Stimulated activated CD8-positive, alpha-beta memory T cell treated with anti-CD3 and anti-CD28 coated beads, Interleukin-2, amount 100 ng/mL, for 48 hours (primary cell): ENCODE measurements at places on chromosomes 5 and 9.

GRCh38 chr9:35518981-35519679 lies 29.2 kb downstream of the RUSC2 start:
- DNase-seq = no peak

DNA sequence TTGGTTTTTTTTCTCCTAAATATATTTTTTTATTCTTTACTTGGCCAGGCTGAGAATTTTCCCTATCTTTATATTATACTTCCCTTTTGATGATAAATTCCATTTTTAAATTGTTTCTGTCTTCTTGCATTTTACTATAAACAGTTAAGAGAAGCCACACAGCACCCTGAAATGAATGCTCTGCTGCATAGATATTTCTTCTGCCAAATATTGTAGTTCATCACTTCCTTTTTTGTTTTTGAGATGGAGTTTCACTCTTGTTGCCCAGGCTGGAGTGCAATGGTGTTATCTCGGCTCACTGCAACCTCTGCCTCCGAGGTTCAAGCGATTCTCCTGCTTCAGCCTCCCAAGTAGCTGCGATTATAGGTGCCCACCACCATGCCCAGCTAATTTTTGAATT lies 8.5 kb upstream of the INIP start:
- no peak for DNase-seq

DNA sequence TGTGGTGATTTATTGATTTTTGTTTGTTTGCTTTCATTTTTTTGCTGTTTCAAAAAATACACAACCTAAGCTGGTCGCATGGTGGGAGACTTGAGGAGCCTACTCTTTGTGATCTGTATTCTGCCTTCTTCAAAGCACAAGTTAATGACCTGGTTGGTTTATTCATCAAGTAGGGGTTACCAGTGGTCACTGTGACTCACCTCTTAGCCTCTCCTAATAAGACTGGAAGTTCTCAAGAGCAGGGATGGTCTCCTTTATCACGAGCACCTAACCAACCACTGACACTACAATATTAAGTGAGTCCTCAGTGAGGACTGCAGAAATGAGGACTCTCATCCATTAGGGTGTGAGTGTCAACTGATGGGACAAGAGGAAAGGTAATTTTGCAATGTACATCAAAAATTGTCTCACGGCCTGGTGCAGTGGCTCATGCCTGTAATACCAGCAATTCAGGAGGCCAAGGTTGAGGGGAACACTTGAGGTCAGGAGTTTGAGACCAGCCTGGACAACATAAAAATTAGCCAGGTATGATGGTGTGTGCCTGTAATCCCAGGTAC lies 13.6 kb upstream of the MTMR12 start:
- DNase-seq = no peak

GRCh38 chr9:13274886-13275641 lies 4.4 kb downstream of the MPDZ start:
- no peak for DNase-seq

- no peak for DNase-seq
Observed at GRCh38 chr9:96020792-96021550, 145.5 kb downstream of the ERCC6L2 start.

GRCh38 chr5:72234265-72234700 lies 85.8 kb downstream of the MRPS27 start:
- no peak for DNase-seq

DNA sequence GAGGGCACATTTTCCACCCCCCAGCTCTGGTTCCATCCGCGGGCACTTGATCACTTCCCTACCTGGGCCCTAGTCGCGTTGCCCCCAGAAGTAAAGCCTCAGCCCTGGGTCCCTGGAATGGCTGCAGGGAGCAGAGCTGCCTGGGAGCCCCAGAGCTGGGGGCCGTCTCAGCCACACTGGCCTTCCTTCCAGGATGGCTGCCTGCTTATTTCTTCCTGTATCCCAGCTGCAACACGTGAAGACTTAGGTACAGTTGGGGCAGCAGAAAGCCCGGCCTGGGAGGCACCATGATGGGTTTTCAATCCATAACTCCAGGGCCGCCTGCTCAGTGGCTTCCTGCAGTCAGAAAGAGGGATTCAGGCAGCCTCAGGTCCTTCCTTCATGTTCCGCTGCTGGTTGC lies 232.3 kb downstream of the IRX2 start:
- no peak for DNase-seq

- DNase-seq = no peak
Observed at GRCh38 chr9:32128546-32128945, 255.9 kb upstream of the ACO1 start.

- DNase-seq = no peak
Observed at GRCh38 chr9:121509180-121509579, 9.5 kb upstream of the GGTA1 start.

- no peak for DNase-seq
Observed at GRCh38 chr5:43482490-43483297, 971 bp downstream of the TMEM267 start.

GRCh38 chr9:99185934-99186333 lies 35.8 kb downstream of the ALG2 start:
- no peak for DNase-seq

- no peak for DNase-seq
Observed at GRCh38 chr9:92242260-92243136, 51.0 kb downstream of the IARS1 start.

GRCh38 chr5:110032376-110032775 lies 342.6 kb downstream of the MAN2A1 start:
- DNase-seq = no peak

DNA sequence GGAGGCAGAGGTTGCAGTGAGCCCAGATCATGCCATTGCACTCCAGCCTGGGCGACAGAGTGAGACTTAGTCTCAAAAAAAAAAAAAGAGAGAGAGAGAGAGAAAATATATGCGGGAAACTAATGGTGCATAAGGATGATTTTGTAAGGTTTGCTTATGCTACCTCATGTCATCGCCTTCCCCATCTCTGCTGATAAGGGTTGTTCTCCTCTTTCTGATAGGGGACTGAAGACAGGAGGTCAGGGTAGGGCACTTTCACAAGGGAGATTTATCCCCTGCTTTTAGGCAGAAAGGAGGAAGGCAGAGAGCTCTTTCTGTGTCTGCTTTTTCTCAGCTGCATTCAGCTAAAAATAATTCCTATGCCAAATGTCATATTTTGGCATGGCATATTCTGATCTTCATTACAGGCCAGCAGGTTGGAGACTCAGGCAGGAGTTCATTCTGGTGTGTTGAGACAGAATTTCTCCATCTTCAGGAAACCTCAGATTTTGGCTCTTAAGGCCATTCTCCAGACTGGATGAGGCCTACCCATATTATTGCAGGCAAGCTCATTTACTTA lies 220.2 kb downstream of the AUH start:
- DNase-seq = no peak

DNA sequence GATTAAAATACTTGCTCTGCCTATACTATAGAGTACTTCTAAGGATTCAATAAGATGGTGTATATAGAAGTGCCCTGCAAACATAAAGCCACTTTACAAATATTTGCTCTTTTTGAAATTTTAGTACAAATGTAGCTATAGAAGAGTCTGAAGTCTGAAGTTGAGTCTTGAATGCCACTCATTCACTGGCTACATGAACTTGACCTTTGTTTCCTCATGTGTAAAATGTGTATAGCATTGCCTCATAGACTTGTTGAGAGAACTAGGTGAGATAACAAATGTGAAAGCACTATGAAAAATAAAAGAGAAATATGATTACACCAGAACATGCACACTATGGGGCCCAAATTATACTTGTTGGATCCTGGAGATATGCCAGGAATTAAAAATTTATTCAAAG lies 244.7 kb downstream of the SEC61B start:
- no peak for DNase-seq

- DNase-seq = no peak
Observed at GRCh38 chr9:134043531-134043988, 18.3 kb downstream of the BRD3OS start.

- DNase-seq = no peak
Observed at GRCh38 chr5:151234476-151235238, 10.8 kb upstream of the CCDC69 start.

GRCh38 chr9:75894566-75894965 lies 4.1 kb downstream of the PCSK5 start:
- no peak for DNase-seq

DNA sequence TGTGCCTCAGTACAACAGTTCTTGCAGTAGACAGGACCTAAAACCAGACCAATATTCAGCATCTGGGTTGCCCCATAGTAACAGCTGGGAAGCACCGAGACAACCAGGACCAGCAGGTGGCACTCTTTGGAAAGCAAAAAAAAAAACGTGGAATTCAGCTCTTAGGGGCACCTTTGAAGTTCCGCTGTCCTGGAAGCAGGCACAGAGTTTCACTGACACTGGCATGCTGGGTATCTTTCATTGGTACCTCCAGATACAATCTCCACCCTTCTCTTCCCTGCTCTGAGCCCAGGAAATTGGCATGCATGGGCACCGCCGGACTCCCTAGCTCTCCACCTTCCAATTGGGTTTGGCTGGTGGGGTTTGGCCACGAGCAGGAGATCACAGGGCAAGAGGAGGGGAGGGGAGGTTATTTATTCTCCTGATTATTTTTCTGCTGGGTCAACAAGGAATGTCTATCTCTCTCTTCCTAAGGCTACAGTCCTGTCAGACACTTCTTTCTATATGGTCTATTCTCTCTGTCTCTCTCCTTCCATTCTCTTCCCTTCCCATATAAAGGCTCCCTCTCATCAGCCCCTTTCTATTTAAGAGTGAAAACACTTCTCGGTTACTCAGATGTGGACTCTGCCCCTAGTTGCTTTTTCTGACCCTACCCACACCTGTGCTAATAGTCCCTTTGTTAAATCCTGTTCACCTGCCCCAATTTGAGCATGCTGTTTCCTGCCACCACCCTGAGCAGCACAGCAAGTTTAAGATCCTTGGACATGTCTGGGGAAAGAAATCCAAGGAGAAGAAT lies 1.9 kb upstream of the IDNK start:
- no peak for DNase-seq

DNA sequence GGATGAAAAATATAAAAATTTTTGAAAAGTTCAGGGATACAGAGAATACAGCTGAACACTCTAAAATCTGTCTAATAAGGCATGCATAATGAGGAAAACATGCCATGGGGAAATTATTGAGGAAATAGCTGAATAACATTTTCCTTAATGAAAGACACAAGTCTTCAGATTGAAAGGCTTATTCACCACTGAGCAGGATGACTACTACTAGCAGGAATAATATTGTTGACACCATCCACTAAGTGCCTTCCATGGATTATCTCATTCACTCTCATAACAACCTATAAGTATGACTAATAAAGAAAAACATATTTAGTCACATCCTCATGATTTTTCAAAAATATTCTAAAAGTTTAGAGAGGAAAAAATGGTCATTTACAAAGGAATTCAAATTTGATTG lies 96.7 kb upstream of the FER start:
- no peak for DNase-seq

- no peak for DNase-seq
Observed at GRCh38 chr5:16654647-16655334, 38.0 kb upstream of the RETREG1 start.

- no peak for DNase-seq
Observed at GRCh38 chr5:118467103-118467502, 521.2 kb downstream of the DTWD2 start.

- DNase-seq = no peak
Observed at GRCh38 chr9:80811003-80811402, 878.3 kb downstream of the TLE1 start.

DNA sequence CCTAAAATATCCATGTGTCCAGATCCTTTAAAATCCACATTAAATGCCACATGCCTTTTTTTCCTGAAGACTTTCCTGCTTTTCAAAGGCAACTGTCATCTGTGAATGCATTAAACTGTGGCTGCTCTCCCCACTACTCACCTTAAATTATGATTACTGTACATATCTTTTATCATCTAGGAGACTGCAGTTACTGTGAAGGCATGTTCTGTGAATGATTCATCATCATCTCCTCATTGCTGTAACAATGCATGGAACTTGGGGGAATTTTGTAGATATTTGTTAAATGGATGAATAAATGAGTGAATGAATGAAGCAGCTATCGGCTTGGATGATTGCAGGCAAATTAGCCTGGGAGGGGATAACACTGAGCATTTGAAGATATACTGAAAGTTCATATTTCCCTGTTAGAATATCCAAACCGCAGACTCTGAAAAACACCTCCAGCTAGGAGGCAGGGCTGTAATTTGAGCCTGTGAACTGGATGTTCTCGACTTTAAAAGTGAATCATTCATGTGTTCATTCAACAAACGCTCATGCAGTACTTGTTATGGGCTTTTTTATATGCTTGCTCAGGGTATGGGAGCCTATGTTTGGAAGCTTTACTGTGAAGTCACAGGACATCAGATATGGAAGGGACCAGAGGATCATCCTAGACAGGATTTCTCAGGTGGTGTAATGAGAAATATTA lies 519.2 kb downstream of the KIF4B start:
- DNase-seq = no peak

- DNase-seq = no peak
Observed at GRCh38 chr5:151413800-151414199, 33.6 kb upstream of the SLC36A1 start.

DNA sequence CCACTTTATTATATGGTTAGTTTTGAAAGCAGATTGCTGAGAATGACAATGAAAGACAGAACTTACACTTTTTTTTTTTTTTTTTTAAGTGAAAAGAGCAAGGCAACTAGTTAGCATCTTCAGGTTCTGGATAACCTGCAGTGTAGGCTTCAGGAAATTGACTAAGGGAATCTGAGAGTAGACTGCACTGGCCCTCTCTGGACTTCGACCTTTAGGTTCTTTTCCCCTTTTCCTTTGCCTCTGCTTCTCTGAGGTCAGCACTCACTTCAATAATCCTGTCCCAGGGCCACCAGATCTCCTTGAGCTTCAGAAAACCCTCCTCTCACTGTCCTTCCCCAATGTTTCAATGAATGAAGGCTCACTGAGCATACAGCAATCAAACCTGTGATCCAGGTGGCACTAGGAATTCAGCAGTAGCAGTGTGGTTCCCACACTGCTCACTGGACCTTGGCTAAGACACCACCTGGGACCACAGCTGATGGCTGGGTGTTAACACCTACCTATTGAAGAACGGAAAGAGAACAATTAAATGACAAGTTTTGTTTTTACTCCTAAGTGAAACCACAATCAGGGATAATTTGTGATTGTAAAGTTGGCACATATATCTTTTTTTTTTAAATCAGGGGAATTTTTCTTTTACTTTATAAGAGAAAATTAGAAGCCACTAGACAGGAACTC lies 85.8 kb upstream of the IL6ST start:
- no peak for DNase-seq

DNA sequence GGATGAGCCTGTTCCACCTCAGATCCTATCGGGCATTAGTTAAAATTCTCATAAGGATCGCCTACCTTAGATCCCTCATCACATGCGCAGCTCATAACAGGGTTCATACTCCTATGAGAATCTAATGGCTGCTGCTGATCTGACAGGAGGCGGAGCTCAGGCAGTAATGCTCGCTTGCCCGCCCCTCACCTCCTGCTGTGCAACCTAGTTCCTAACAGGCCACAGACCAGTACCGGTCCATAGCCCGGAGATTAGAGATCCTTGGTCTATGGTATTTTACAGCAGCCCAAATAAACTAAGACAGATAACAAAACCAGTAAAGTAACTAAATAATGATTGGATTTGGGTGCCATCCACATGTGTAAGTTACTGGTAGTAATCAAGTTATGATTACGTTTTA lies 17.5 kb downstream of the GOLPH3 start:
- no peak for DNase-seq
